Right lung (tissue), 10 donors: ENCODE measurements at places on chromosomes 4 and X. TPM values are rescaled to one million over a fixed set of nuclear protein-coding genes. Genes with fewer than 3 reads are reported as not detected.

DNA sequence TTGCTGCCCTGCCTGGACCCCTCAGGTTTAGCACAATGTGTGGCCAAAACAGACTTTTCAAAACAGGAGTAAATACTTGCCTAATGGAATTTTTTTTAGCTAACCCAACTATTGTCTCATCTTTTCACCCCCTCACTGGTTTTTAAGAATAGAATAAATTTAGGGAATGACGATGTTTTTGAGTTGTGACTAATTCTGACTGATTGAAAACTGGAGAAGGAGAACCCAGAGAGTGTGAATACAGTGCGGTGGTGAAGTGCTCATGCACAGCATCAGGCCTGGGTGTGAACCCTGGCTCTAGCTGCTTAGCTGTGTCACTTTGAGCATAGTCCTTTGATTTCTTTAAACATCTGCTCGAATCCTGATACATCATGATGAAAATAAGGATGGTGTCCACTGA lies 10.5 kb downstream of the ANTXR2 start:
- DNase-seq: no peak

DNA sequence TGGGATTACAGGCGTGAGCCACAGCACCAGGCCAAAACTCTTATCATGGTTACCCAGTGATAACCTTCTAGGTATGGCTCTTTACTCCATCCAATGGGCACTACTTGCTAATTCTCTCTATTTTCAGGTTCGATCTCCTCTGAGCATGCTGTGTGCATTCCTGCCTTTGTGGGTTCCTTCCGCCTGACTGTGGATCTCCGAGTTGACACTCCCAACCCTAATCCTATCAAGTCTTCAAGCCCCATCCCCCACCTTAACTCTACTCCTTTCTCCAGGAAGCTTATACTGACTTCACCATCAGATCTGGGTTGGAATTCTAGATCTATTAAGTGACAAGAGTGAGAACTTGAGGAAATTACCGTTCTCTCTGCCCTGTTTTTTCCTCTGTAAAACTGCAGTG lies 64.6 kb downstream of the ZAR1 start:
- no peak for DNase-seq

GRCh38 chrX:100296183-100296753 lies 113.8 kb downstream of the PCDH19 start:
- DNase-seq: no peak

- no peak for DNase-seq
Observed at GRCh38 chr4:117284736-117285135, 199.4 kb upstream of the TRAM1L1 start.

KANTR gene
- 35.5 TPM for polyA plus RNA-seq

TSC22D3 gene
- 130 TPM for polyA plus RNA-seq

DNA sequence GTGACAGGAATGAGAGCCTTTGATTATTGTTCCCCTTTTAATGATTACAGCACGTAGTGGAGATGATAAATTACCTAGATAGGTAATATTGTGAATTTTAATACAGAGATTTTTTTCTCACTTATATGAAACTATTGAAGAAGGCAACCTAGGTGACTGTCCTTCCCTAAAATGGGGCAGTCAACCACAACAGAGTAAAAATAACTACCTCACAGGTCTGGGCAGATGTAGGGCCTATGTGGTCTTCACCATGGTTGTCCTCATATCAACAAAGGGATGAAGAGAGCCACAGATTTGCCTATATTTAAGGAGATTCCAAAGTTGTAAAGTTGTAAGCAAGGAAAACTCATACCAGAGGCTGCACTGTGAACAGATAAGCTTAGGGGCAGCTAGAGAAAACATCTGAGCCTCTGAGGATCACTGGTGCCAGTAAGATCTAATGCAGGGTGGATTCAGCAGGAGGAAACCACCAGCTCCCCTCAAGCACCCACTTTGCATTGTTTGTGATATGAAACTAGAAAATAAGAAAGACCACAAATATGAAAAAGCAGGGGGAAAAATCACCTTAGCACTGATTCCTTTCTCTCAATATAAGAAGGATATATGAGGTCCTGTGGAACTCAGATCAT lies 547.9 kb upstream of the GALNTL6 start:
- DNase-seq: no peak

DNA sequence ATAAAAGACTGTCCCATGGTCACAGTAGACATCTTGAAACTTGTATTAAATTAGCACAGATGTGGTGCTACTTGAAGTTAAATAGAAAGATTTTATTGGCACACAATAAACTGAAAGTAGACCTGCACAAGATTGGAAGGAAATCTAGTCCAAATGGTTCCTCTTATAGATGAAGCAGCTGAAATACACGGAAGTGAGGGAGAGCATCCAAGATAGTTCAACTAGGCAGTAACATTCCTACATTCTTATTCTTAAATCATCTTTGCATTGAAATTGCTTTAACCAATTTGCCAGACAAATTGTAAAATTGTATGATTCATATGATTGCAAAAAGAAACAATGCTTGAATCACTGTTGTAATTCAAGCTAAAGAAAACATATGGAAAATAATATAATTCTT lies 87.6 kb upstream of the VCX3B start:
- DNase-seq: no peak

DNA sequence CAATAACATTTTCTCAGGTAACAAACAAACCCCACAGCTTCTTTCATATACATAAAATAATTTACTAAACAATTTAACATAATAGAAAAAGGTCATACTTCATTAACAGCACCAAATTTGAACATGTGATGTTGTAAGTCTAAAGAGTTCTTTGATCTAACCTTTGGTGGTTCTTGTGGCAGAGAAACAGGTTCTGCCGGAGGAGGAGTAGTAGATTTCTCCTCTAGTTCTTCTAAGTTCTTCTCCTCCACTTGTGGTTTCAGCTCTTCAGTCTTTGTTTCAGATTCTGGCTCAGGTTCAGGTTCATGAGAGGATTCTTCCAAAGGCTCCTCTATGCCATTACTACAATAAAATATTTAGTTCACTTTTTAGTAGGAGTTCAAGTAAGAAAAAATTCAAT lies 18.3 kb downstream of the G3BP2 start:
- DNase-seq: no peak
